Naive B cell (primary cell): ENCODE measurements at places on chromosomes 4 and X.
A peak's percentile ranks its signal among the peaks of the same experiment; 100 is the strongest.

GRCh38 chrX:123358457-123358856 is 174.4 kb downstream of the GRIA3 start:
- no peak for DNase-seq

DNA sequence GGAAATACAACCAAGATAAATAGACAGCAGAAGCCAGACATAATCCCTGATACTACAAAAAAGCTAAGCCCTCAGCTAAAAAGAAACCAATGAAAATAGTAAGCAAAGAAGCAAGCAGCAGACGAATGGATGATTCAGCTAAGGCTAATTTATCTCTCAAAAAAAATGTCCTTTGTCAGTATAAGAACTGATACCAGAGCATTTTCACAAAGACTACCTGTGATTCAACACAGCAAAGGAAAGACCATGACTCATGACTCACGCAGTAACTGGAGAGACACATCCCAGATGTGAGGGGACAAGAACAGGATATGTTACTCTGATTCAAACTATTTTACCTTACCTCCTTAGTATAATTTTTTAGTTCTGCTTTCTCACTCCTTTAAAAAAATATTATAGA is 22.7 kb upstream of the TMPRSS11F start:
- no peak for DNase-seq

- no peak for DNase-seq
These were observed 2.7 kb upstream of the TMPRSS11F start for GRCh38 chr4:68132342-68132741.

- DNase-seq, result no peak
These were observed 324.3 kb upstream of the NDST4 start for GRCh38 chr4:115437739-115438138.

DNA sequence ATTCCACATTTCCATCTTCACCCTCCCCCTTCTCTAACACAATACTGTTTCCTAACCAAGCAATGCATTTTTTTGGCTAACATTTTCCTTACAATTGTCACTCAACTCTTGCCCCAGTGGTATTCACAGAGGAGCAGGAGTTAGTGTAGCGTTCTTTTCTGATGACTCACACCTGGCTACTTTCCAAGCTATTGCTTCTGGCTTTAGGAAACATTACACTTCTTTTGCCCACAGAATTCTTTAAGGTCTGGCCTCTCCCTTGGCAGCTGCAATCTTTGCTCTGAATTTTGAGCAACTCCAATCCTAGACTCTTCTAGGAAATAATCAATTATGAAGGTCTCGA is 27.5 kb upstream of the PDGFC start:
- no peak for DNase-seq

- DNase-seq, result no peak
These were observed 886.8 kb downstream of the NLGN4X start for GRCh38 chrX:5341902-5342301.

DNA sequence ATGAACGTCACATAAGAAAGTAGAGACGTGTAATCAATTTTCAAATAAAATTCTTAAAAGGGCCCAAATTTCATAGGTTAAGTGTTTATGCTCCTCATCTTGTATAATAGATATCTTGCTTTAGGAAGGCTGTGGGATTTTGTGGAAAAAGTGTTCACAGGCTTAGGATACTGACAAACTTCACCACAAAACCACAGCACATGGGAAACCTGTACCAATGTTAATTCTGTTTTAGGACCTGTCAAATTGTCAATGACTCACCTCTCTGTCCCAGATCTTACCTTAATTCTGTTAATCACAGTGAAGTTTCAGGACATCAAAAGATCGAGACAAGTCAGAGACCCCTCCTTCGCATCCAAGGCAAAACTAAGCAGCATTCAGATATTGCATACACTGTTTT is 24.2 kb downstream of the FGFBP1 start:
- no peak for DNase-seq

- no peak for DNase-seq
These were observed 26.1 kb downstream of the COQ2 start for GRCh38 chr4:83258461-83258860.

- DNase-seq, result no peak
These were observed 1.6 kb downstream of the SLITRK4 start for GRCh38 chrX:143634309-143634662.

DNA sequence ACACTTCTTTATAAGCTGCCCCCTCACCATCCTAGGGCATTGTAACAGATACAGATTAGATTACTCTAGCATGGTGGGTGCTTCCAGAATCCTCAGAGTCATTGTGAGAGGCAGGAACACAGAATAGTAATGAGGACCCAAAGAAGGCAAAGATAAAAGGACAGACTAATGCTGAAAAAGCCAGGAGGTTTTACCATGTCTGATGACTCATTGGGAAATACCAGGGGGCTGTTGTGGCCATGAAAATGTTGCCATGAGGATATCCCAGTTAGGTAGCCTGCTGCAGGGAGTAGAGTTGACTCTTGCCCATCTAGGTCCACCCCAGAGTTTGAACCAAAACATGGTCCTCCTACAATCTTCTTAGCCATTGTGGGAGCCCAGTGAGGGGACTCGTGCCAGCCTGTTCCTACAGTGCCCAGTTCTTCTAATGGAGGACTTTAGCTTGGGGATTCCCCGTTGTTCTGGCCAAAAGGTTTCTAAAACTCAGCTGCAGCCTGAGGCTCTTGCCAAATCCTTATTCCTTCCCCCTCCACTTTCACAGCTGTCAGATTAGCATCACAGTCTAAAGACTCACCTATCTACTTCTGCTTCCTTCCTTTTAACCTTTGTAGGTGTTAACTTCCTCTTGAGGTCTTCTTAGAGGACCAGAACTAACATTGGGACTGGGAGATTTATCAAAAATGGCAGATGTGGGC is 586.0 kb upstream of the AADAT start:
- no peak for DNase-seq

DNA sequence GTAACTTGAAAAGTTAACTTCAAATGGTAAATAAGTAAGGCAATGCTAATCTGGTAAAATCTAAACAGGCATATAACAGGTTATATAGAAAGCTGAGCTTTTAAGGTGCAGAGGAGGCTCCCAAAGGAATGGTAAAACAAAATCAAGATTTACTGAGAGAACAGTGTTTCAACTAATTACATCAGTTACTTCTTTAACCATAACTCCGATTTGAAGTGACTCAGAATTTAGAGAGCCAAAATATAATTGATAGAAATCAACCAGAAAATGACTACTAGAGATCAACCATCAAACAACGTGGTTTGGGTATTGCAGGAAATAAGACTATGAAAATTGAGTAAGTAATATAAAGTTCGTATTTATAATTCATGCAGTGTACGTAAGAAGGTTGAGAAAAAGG is 6.9 kb downstream of the G3BP2 start:
- DNase-seq, result no peak

DNA sequence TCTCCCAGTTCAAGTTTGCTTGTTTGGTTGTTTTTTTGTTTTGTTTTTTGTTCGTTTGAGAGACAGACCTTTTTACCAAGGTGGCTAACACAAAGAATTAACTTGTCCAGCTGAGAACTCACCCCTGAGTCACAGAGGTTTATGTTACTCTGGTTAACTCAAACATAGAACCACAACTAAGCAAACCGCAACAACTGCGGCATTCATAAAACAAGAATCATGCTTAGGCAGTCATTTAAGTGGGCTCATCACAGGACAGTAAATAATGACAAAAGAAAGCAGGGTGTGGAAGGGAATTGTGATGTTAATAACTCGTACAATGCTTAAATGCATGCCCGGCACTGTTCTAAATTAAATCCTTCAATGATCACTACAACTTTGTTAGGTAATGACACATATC is 24.7 kb upstream of the IL13RA1 start:
- DNase-seq, result no peak

DNA sequence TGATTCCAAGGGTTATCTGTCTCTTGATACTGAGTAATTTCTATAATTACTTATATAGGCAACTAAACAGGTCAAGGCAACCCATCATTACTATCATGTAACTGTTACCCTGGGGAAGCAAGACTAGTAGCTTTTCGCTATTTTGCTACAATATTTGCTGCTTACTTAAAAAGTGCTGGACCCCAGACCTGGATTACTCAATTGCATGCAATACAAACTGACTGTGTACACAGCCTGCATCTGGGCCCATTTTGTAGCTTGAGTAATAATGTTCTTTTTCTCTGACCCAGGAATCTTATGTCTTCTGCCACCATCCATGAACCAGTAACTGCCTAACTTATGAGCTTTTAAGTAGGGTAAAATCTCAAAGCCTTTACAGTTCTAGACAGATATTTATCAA is 53.4 kb downstream of the CNOT6L start:
- DNase-seq, result no peak

GRCh38 chr4:76035799-76036380 is at the start of gene CXCL11:
TSS of gene CXCL11 (minus strand) at chr4:76036070. CDS start at chr4:76035987, 83 bp downstream.
- no peak for DNase-seq

DNA sequence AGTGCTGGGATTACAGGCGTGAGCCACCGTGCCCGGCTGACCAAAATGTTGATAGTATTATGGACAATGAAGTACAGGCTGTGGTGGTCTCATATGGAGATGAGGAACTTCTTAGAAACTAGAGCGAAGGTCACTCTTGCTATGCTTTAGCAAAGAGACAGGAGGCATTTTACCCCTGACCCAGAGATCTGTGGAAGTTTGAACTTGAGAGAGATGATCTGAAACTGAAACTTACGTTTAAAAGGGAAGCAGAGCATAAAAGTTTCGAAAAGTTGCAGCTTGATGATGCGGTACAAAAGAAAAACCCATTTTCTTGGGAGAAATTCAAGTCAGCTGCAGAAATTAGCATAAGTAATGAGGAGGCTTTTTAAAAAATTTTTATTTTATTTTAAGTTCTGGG is 8.5 kb upstream of the CTAG2 start:
- DNase-seq, result peak; percentile 14

- no peak for DNase-seq
These were observed 95.8 kb downstream of the GEMIN8 start for GRCh38 chrX:13933851-13934250.

- DNase-seq, result no peak
These were observed 26.7 kb downstream of the IRF2 start for GRCh38 chr4:184447664-184448063.

- DNase-seq, result no peak
These were observed 4.6 kb downstream of the TREX2 start for GRCh38 chrX:153441296-153441695.

GRCh38 chrX:1397001-1397400 is 5.1 kb upstream of the SLC25A6 start:
- no peak for DNase-seq

- DNase-seq, result no peak
These were observed 320.3 kb upstream of the TECRL start for GRCh38 chr4:64729561-64729960.

DNA sequence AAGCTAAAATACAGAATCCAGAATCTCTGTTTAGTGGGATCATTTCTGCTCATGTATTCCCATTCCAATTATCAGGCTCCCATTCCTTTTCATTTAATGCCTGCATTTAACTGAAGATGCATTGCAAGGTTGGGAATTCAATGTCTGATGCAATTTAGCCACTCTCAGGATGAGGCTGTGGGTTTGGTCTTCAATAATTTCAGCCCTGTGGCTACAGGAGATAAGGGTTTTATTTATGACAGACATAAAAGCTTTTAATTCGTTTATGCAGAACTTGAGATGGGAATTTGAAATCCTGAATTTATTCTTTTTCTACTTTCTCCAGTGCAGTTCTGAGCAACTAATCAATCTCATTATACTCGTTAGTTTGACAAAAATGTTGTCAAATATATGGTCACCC is 1225.9 kb downstream of the PCDH18 start:
- DNase-seq, result no peak

DNA sequence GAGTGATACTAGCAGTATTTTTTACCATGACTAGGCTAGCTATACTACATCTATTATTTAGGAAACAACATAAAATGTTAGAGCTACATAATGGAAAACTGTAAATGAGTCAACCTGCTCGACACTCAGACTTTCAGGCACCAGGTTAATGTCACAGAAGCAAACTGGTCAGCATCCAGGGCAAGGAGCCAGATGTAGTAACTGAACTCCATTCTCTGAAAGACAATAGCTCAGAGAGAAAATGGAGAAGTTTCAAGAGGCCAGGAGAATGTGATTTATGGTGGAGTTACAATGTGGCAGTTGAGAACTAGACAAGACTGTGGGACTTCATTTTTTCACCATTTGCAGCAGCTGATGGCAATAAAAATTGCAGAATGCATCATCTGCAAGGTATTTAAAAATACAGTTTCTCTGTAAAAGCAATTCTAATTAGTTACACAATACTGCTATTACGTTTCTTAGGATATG is 342.7 kb upstream of the PABPC4L start:
- no peak for DNase-seq

GRCh38 chrX:38402118-38402517 is 49.7 kb downstream of the OTC start:
- DNase-seq, result no peak

- DNase-seq, result no peak
These were observed 25.5 kb downstream of the IRF2 start for GRCh38 chr4:184448821-184449220.

- DNase-seq, result no peak
These were observed 133.8 kb upstream of the ATP6AP2 start for GRCh38 chrX:40446921-40447320.

GRCh38 chr4:72564184-72564583 is 4.8 kb downstream of the ADAMTS3 start:
- DNase-seq, result no peak

DNA sequence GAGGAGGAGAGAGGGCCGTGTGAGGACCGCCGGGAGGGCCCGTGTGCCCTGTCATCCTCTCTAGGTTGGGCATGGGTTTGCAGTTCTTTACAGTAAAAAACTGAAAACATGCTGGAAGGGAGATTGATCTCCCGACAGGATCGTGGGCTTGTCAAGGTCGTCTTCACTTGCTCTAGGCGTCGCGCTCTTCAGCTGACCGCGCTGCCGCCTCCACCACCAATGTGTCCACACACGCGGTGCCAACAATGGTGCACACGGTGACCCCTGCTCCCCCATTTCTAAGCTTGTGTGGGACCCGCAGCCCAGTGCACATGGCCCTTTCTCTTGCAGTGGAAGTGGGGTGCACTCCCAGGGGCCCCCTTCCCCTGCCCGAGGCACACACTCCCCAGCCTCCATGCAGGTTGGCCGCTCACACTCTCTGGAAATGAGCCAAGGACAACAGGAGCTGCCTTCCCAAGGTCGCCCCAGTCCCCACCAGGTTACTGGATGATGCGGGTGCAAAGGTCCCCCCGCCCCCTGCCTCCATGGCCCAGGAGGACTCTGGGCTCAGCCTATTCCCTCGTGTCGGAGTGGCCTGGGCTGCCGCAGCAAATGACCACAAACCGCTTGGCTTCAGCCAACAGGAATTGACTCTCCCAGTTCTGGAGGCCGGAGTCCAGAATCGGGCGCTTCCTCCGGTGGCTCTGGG is 1.7 kb upstream of the ZFP92 start:
- no peak for DNase-seq

- no peak for DNase-seq
These were observed 194.7 kb downstream of the RAB28 start for GRCh38 chr4:13289391-13289790.
